ENCODE measurements at places on chromosomes 11 and 22.

- peak; percentile 68 for DNase-seq
Observed at GRCh38 chr11:2077061-2077802, 62.0 kb downstream of the IGF2 start.

- no peak for DNase-seq
Observed at GRCh38 chr11:26971961-26972360, 22.0 kb upstream of the FIBIN start.

DNA sequence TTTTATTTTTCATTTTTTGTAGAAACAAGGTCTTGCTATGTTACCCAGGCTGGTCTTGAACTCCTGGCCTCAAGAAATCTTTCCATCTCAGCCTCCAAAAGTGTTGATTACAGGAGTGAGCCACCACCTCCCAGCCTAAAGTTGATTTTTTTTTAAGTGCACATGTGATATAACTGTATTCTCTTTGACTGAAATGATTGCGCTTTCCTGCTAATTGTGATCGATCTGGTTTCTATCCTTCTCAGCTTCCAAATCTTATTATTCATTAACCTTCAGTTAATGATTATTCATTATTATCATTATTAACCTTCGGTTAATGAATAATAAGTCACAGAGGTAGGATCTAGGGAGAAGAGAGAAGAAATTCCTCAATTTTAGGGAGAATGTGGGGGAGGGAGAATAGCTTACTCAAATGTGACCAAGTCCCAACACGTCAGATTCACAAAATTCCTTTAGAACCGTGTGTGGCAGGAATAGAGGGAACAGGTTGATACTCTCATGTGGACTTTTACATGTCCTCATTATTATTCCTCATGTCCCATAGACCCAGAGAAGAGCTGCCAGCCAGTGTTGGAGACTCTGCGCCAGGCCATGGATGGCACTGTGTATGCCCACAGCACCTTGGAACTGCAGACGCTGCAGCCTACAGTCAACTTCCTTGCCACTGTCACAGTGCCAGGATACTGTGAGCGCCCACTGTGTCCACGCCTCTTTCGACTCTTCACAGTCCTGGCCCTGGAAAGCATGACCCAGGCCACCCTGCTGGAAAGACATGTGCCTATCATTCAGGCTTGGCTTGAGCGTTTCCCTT, 47.1 kb downstream of the RRP8 start:
- no peak for DNase-seq

DNA sequence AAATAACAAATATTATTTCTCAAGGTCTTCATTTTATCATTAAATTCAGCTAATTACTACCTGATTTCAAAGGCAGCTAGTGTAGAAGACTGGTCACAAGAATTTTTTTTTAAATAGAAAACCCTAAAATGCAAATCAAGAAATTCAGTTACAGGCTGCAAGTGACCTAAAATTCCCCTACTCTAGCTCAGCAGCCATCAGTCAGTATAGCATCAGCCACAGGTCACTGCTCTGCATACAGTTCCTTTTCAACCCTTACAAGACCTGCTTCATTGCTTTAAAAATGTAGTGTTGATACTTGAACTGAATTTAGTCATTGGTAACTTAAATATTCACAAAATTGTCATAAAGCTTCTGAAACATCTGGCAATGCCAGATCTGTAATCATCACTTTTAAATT, 9.5 kb upstream of the B3GNT6 start:
- DNase-seq: no peak

DNA sequence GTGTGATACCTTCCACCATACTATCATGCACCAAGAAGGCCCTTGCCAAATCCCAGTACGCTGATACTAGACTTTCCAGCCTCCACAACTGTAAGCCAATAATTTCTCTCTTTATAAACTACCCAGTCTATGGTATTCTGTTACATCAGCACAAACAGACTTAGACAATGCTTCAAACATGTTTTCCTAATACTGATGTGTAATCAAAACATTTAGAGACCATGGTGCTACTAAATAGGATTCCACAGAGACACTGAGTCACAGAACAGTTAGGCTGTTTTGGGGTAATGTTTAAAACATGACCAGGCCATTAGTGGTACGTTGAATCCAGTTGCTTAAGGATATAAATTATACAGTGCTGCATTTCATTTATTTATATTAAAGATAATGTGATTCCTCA, 103.7 kb downstream of the PICALM start:
- no peak for DNase-seq

DNA sequence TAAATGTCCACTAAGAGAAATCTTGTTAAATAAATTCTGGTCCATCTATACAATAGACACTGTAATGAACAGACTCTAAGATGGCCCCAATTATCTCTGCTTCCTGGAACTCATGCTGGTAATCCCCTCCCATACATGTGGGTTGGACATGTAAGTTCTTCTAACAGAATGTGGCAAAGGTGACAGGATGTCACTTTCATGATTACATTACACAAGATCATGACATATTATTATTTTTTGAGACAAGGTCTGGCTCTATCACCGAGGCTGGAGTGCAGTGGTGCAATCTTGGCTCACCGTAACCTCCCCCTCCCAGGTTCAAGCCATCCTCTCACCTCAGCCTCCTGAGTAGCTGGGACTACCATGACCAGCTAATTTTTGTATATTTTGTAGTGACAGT, 14.6 kb upstream of the NDUFC2 start:
- no peak for DNase-seq

DNA sequence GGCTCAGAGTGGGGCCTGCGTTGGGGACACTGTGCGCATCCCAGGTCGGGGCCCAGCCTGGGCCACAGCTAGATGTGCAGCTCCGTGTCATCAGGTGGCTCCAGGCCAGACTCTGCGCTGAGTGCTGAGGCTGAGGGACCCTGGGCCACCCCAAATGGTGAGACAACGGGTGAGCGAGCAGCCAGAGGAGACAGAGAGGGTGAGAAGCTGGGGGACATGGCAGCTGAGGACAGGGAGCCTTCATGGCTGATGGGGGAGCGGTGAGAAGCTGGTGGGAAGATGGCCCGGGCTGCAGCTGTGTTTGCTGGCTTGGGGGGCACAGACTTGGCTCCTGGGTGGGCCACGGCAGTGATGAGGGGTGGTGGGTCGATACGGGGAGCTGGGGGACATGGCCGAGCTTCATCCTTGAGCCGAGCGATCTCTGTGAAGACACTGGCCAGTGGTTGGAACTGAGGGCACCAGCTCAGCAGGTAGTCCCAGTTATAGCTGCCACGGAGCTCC, 2.5 kb upstream of the TPP1 start:
- no peak for DNase-seq

- no peak for DNase-seq
Observed at GRCh38 chr11:114977651-114978050, 299.3 kb downstream of the NXPE2 start.

GRCh38 chr11:9330387-9331384, 16.3 kb upstream of the TMEM41B start:
- no peak for DNase-seq

DNA sequence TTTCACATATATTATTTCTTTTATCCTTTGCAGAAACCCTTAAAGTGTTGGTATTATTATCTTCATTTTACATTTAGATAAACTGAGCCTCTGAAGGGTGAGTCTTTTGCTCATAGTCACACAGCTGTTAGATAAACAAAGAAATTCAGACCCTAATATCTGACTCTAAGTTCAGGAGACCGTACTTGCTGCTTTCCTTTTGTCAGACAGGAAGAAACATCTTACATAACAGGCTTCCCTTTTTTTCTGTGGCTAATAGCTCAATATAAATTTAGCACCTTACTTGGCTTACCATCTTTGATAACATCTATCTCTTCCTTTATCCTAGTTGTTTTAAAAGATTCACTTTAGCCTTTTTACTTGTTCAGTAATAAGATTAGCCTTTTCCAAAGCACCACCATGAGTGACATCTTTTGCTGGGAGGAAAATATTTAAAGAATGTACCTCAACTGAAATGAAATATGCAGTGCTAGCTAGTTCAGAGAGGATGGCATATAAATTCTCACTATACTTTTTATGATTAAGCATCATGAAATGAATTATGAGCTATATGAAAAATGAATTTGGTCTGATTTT, 128.6 kb downstream of the WNT11 start:
- DNase-seq: no peak

- DNase-seq: peak; percentile 72
Observed at GRCh38 chr22:46036558-46037408, 59.8 kb upstream of the WNT7B start.

- DNase-seq: peak; percentile 72
Observed at GRCh38 chr11:40445391-40445790, 1014.1 kb downstream of the LRRC4C start.

DNA sequence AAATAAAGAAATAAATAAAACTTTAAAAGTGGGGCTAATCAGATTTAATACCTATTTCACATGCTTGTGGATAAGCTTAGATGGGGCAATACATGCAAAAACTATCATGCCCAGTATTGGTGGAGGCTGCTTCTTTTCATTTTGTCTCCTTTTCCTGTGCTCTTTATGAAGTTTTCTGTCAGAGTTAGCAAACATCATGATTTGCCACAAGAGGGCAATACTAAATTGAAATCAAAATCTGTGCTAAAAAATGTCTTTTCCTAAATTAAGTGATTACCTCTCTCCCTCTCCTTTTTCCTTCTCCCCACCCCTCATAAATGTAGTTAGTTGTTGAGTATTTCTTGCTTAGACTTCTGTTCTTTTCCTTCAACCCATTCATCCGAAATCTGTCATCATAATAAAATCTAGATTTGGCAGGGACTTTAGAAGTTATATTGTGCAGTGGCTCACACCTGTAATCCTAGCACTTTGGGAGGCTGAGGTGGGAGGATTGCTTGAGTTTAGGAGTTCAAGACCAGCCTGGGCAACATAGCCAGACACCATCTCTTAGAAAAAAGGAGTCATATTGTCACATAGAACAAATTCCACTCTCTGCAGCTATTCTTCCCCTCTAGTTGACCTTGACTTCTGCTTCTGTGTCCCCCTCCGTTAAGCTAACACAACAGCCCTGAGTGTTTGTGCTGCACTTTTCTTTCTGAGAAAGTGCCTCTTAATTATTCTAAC, 4.7 kb upstream of the ARHGAP42 start:
- DNase-seq: peak; percentile 42

DNA sequence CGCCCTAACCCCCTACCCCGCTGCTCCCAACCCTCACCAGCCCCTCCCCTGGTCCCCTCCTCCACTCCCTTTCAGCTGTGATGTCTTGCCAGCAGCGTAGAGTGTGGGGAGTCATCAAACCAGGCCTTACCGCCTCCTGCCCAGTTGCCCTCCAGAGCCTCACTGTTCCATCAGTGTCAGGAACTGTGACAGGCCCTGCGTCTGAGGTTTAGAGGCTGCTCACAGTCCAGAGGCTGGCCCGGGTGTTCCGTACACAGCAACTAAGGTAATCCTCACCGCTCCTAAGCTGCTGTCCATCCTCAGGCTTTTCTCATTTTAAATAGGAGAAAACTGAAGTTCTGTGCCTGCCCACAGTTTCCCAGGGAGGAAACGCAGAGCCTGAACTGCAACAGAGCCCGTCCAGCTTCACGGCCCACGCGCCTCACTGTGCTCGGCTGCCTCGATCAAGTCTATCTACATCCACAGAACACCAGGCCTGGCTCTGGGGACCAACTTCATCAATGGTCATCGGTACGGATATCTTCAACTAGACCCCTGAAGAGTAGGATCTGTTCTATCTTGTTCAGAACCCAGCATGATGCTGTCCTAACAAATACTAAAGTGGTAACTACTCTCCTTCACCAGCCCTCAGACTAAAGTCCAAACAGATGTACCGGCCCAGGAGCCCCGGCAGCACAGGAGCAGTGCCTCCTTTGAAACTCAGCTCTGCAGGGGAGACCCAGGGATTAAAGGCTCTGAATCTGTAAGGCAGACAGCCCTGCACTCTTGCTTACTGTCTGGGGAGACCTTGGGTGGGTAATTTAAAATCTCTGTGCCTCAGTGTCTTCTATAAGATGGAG, 10.3 kb downstream of the VPS37C start:
- DNase-seq: no peak

DNA sequence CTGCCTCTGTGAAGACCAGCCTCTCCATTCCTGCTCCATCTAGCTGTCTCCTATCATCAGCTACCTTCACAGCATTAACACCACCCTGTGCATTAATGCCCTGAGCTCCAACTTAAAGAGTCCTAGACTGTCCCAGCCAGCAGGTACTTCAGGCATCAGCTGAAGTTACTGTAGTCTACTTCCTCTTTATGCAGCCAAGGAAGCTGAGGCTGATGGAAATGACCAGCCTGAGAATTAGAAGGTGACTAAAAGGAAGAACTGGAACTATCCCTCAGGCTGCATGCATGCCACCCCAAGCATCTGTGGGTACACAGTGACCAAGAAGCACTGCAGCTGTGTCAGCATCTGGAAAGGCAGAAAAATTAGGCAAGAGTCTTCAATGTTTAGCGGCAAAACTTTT, 28.2 kb downstream of the MS4A10 start:
- no peak for DNase-seq

- no peak for DNase-seq
Observed at GRCh38 chr11:72625691-72626413, 48.4 kb downstream of the PDE2A start.

GRCh38 chr22:31820655-31821054, 66.8 kb downstream of the DEPDC5 start:
- no peak for DNase-seq

DNA sequence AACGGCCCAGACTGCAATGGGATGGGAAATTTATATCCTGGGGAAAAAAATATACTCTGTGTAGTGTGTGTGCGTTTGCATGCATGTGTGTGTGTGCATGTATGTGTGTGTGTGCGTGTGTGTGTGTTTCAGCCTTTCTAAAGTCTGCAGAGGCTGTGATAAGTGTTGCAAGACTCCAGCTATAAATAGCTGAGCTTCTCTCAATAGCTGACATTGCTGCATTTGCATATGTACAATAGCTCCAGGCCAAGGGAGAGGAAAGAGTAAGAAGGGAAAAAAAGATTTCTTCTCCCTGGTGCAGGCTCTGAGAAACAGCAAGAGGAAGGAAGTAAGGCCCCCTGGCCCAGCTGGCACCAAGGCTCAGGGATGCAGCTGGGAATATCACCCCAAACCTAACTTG, 483.0 kb downstream of the MN1 start:
- no peak for DNase-seq

GRCh38 chr11:3840004-3840869, 522 bp downstream of the RHOG start:
- DNase-seq: no peak

DNA sequence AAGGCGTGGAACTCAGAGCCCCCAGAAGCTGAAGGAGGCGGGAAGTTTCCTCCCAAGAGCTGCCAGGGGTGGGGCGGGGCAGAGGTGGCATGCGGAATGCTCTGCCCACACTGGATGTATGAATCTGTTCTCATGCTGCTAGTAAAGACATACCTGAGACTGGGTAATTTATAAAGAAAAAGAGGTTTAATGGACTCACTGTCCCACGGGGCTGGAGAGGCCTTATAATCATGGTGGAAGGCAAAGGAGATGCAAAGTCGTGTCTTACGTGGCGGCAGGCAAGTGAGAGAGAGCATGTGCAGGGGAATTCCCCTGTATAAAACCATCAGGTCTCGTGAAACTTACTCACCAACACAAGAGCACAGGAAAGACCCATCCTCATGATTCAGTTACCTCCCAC, 57.6 kb downstream of the SMIM38 start:
- DNase-seq: no peak

GRCh38 chr11:2530855-2531200, 86.0 kb downstream of the KCNQ1 start:
- DNase-seq: no peak
